Pancreas (tissue), 10 donors: ENCODE measurements at places on chromosomes 13 and 19.

GRCh38 chr19:7831452-7831851, 1.4 kb downstream of the EVI5L start:
- peaks cover 3% of the 10 kb centered on the region for H3K4me1 ChIP-seq
- no peaks in the 10 kb centered on the region for H3K36me3 ChIP-seq
- no peaks in the 10 kb centered on the region for H3K27me3 ChIP-seq
- no peak overlapping the region for H3K4me3 ChIP-seq
- DNase-seq, result no peak

DNA sequence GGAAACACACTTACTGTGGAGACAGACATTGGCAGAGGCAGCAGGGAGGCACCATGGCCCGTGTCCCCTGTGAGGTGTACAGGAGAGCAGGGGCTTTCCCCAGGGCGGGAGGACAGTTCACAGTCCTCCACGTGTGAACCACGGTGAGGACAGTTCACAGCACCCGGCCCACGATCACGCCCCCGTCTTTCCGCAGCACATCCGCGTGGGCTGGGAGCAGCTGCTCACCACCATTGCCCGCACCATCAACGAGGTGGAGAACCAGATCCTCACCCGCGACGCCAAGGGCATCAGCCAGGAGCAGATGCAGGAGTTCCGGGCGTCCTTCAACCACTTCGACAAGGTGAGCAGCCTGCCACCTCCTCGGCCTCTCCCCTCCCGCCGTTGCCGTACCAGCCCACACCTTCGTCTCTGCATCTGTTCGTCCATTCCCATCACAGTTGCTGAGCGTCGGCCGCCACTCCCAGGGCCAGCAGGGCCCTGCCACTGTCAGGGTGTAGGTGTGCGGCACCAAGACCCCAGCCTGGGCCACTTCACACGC, 17.4 kb downstream of the CAPN12 start:
- no peaks in the 10 kb centered on the region for H3K27me3 ChIP-seq
- H3K36me3 ChIP-seq, result peaks cover 9% of the 10 kb centered on the region
- H3K27ac ChIP-seq, result no peak overlapping the region
- peaks cover 14% of the 10 kb centered on the region for H3K4me1 ChIP-seq

DNA sequence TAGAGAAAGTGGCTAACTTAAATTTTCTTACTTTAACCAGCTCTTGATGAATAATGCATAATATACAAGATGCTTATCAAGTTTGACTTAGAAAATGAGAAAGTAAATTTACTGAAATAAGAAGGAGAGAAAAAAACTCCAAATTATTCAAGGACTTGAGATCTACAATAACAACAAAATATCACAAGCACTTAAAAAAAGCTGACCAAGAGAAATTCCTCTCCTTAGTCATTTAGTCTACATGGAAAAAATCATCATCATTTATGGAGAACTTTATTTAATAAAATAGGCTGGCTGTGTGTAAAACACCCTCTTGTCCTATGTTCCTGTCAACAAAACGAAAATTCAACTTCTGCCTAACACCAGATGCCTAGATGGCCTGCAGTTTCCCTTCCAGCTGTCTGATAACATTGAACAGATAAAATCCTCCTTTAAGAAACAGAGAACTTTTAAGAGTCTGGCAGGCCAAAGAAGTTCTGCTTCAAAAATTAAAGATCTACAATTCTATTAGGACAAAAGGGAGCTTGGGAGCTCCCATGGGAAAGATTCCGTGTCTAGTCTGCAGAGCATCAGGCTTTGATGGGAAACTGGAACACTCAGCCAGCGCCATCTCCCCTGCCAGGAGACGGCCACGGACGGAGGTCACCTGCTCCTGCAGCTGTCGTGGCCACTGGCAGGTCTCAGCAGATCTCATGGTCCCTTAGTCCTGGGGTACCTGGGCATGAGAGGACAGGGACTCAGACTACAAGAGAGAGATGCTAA, 37.9 kb upstream of the ATP11A start:
- no peak for DNase-seq
- H3K4me3 ChIP-seq, result no peak overlapping the region
- H3K27ac ChIP-seq, result no peak overlapping the region
- no peaks in the 10 kb centered on the region for H3K27me3 ChIP-seq

DNA sequence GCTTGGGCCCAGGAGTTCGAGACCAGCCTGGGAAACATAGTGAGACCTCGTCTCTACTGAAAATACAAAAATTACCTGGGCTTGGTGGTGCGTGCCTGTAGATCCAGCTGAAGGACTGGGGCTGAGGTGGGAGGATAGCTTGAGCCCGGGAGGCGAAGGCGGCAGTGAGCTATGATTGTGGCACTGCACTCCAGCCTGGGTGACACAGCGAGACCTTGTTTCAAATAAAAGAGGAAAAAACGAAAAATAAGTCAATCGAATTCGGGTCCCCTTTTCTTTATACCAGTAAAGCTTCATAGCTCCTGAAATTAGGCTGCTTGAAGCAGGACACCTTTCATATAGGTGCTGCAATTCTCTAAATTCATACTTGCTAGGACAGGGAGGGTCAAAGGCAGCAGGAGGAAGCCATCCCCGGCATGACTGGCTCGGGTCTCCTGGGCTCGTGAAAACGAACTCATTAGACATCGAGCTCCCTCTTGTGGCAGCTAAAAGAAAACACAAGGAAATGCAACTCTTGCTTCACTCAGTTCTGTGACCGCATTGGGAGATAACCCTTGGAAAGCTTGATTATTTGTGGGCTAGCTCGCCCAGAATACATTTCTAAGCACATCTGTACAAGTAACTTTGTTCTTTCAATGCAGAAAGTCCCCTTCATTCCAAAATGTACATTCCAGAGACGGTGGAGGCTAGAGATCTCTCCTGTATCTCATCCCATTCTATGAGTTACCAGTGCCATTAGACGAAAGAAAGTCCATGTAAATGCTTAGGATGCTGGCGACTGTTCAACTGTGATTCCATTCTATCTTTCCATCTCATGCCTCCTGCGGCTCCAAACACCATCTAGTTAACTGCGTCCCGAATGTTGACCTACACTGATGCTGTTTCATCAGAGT, 16.8 kb downstream of the FPR2 start:
- no peak overlapping the region for H3K27ac ChIP-seq
- no peaks in the 10 kb centered on the region for H3K36me3 ChIP-seq
- no peaks in the 10 kb centered on the region for H3K4me1 ChIP-seq
- H3K4me3 ChIP-seq, result no peak overlapping the region
- peak; percentile 33 for DNase-seq
- H3K27me3 ChIP-seq, result no peaks in the 10 kb centered on the region

- H3K27me3 ChIP-seq, result no peaks in the 10 kb centered on the region
- H3K4me1 ChIP-seq, result peaks cover 4% of the 10 kb centered on the region
- no peak for DNase-seq
Observed at GRCh38 chr19:12159773-12160414, 3.0 kb upstream of the ZNF136 start.

DNA sequence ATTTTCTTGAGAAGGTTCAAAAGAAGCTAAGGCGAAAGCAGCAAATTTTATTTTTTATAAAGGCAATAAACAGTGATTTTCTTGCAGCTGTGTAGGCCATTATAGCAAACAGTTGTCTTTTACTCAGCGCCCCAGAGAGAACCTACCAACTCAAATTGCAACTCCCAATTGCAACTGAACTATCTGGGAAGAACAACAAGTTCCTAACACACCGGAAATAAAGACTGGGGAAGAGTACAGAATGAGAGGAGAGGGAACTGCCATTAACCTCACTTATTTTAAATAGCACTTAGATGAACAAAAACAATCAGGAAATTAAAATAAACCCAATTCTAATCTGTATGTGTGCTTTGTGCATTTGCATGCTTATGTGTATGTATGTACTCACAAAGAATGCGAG, 171.1 kb downstream of the KCTD12 start:
- no peak overlapping the region for H3K4me3 ChIP-seq
- no peaks in the 10 kb centered on the region for H3K36me3 ChIP-seq
- no peak for DNase-seq
- no peaks in the 10 kb centered on the region for H3K4me1 ChIP-seq

DNA sequence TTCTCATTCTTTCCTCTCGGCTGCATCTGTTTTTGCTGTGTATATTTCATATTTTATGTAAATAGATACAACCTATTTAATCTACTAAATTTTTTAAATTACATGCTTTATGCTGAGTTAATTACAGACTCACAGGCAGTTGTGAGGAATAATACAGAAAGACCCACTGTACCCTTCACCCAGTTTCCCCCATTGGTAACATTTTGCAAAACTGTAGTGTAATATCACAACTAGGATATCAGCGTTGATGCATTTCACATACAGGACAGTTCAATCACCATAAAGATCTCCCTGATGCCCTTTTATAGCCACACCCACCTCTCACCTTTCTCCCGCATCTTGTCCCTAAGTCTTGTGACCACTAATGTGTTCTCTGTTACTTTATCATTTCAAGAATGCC, 43.5 kb downstream of the GSX1 start:
- no peak overlapping the region for H3K4me3 ChIP-seq
- no peaks in the 10 kb centered on the region for H3K36me3 ChIP-seq
- DNase-seq, result no peak
- H3K27ac ChIP-seq, result no peak overlapping the region

GRCh38 chr13:39313721-39314120, 275.5 kb downstream of the NHLRC3 start:
- DNase-seq, result no peak
- no peaks in the 10 kb centered on the region for H3K36me3 ChIP-seq
- no peak overlapping the region for H3K4me3 ChIP-seq
- no peaks in the 10 kb centered on the region for H3K27me3 ChIP-seq
- H3K4me1 ChIP-seq, result no peaks in the 10 kb centered on the region
- H3K27ac ChIP-seq, result no peak overlapping the region

GRCh38 chr19:19499272-19499995, 15.9 kb downstream of the TSSK6 start:
- no peak for DNase-seq
- no peaks in the 10 kb centered on the region for H3K27me3 ChIP-seq
- no peak overlapping the region for H3K27ac ChIP-seq
- H3K4me1 ChIP-seq, result no peaks in the 10 kb centered on the region
- H3K36me3 ChIP-seq, result peaks cover 43% of the 10 kb centered on the region

DNA sequence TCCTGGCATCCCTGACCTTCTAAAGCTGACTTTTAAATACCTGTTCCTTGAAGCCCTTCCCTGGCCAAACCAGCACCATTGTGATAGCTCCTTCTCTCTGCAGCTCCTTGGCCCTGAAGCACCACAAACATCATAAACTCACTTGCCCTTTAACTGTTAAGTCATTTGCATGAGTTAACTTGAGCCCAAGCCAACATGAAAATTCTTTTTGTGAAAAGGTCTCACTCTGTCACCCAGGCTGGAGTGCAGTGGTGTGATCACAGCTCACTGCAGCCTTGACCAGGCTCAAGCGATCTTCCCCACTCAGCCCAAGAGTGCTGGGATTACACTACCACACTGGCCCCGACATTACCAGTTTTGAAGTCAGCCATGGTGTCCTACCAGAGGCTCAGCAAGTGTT, 87.8 kb downstream of the ZIC5 start:
- DNase-seq, result no peak
- H3K36me3 ChIP-seq, result no peaks in the 10 kb centered on the region
- H3K4me3 ChIP-seq, result no peak overlapping the region
- H3K27ac ChIP-seq, result no peak overlapping the region
- H3K27me3 ChIP-seq, result no peaks in the 10 kb centered on the region

DNA sequence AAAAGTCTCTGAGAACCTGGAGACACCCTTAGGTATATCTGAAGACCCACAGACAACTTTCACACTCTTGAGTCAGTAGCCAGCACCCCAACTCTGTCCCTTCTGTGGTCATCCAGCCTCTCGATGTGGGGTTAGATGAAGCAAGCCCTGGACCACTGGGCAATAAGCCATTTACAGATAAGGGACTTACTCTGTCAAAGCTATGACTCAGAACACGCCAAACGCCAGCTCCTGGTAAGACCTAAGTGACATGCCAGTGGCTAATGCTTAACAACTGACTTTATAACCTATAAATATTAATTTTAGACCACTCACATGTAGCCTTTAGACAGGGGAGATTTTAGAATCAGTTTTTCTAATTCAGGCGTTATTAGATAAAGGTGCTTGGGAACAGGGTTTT, 85.7 kb downstream of the SHISA2 start:
- H3K27ac ChIP-seq, result no peak overlapping the region
- no peaks in the 10 kb centered on the region for H3K36me3 ChIP-seq
- H3K4me3 ChIP-seq, result no peak overlapping the region
- H3K27me3 ChIP-seq, result no peaks in the 10 kb centered on the region
- H3K4me1 ChIP-seq, result no peaks in the 10 kb centered on the region
- no peak for DNase-seq
